ENCODE measurements at places on chromosomes 11 and 22.

GRCh38 chr22:50245214-50246072 lies 620 bp upstream of the TUBGCP6 start:
- DNase-seq: no peak

DNA sequence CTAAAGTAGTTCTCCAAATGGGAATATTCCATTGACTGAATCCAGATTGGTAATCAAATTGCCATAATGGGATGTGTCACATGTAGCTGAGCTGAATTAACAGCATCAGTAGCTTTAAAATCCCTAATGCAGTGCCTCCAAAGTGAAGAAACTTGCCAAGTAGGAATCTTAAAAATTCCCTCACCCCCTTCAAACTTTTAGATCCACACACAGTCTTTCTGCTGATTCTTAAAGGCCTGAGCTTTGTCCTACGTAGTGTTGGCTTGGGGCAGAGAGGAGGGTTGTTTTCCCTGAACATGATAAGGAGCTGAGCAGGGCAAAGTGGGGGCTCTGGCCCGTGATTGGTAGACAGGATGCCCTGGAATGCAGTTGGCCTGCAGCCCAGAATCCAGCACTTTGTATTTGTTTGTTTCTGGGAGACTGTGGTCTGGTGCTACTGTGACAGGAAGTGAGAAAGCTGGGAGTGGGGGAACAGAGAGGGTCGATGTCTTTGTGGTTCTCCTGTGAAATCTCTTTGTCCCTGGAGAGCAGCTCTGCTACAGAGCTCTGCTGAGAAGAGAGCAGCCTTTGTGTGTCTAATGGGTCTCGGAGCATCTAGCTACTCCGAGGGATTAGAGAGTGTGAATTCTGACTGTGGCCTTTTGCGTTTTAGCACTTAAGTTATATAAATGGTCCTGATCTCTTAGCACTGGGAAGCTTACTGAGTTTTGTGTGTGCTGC lies 16.9 kb downstream of the CTNND1 start:
- no peak for DNase-seq

DNA sequence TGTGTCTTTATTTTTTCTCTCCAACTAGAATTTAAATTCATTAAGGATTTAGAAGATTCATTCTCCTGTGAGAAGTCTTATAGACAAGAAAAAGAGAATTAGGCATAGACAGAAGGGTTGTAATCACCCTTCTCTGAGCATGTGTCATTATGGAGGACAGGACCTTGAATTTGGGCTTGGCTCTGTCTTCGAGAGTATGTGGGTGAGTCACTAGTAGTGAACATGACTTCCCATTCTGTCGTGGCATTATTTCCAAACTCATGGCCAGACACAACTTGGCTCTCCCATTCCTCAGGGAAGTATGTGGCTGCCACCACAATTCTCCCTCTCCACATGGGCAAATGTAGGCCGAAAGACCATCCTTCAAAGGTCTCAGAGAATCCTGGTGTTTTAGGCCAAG lies 14.3 kb upstream of the ANKK1 start:
- no peak for DNase-seq

DNA sequence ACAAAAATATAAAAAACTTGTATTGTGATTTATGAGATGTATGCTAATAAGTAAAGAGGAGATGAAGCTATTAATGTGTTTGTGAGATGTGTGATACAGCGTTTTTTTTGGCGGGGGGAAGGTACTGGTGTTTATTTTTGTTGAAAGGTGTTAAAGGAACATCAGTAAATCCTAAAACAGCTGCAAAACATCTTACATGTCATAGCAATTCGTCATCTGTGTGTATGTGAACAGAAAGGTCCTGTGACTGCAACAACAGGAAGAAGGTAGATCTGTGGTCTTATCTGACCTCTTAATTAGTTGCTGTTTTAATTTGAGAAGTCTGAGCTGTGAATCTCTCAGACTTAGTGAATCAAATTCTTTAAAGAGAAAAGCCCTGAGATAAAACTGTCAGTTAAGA lies 1041.1 kb downstream of the JRKL start:
- DNase-seq: no peak

- DNase-seq: no peak
These were observed 31.8 kb downstream of the PRDM11 start for GRCh38 chr11:45178223-45178622.

DNA sequence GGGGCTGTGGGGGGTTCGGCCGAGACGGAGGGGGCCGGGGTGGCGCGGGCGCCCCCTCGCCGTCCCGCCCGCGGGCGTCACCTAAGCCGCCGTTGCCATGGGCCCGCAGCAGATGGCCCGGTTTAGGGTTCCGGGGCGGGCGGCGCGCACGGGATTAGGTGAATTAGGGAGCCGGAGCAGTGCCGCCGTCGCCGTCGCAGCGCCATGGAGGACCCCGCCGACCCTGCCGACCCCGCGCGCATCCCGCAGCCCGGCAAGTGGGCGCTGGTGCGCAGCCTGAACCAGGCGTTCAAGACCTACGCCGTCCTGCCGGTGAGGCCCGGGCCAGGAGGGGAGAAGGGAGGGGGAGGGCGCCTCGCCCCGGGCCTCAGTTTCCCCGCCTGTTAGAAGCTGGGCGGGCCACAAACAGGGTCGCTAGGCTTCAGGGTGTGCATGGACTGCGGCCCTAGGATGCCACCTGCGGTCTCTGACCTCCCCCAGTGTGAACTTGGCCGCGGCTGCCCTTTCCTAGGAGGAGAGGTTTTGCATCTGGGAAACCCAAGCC lies 10.1 kb downstream of the MYO7A start:
- DNase-seq: no peak

GRCh38 chr11:118881228-118881627 lies 2.5 kb upstream of the CXCR5 start:
- DNase-seq: no peak

DNA sequence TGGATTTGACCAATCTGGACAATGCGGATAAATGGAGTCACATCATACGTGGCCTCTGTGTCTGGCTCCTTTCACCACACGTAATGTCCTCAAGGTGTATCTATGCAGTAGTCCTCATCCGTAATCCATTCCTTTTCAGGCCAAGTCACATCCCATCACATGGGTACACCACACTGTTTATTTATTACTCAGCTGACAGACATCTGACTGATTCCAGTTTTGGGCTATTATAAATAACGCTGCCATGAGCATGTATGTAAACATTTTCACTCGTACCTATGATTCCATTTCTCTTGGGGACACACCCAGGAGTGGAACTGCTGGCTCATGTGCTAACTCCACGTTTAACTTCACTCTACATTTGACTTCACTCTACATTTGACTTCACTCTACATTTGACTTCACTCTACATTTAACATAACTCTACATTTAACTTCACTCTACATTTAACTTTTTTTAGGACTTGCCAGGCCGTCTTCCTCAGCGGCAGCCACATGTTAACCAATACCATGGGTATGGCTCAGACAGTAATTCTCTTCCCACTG lies 52.1 kb downstream of the SHANK2 start:
- no peak for DNase-seq

DNA sequence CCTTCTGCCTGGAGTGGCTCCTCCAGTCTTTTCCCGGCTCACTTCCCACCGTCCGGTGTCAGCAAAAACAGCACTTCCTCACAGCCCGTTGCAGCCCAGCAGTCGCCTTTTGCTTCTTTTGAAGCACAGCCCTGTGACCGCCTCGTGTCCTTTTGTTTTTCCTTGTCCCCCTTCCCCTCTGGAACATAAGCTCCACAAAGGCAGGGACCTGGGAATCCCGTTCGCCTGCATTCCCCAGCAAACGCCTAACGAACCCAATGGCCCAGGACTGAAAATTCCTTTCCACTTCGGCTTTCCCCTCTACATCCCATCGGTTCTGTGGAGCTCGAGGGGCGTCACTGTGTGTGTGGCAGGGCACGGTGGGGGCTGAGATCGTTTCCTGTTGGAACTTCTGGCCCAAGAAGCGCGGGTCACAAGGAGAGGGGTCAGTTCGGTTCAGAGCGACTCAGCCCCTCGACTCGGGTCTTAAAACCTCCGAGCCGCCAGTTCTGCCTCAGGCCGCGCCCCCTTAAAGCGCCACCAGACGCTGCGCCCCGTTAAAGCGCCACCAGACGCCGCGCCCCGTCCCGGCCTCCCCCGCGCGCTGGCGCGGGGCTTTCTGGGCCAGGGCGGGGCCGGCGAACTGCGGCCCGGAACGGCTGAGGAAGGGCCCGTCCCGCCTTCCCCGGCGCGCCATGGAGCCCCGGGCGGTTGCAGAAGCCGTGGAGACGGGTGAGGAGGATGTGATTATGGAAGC lies 841 bp downstream of the RIC8A start:
- no peak for DNase-seq

DNA sequence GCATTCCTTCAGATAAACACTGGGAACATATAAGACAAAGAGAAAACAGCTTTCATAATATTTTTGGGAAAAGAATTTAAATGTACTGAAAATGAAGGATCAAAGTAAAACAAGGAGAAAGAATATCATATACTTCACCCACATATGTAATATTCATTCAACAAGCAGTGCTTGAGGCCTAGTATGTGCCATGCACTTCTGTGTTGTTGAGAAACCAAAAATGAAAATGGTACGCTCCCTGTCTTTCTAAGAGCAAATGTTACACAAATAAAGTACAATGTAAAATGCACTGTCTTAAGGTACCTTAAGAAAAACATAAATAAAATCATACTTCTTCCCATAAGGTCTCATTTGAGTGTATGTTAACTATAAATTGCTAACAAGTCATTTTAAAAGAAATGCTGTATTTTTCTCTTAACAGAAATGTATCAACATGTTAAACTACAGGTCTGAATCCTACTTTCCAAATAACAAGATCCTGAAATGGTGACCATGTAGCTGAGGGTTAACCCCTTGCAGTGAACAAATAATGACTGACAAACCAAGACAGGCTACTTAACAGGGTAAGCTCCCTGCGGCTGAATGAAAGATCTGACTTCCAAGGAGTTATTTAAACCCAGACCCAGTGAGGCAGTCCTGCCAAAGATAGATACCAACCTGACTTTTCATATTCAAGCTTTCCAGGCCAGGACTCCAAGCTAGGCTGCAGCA lies 377.6 kb downstream of the DCDC1 start:
- DNase-seq: no peak

DNA sequence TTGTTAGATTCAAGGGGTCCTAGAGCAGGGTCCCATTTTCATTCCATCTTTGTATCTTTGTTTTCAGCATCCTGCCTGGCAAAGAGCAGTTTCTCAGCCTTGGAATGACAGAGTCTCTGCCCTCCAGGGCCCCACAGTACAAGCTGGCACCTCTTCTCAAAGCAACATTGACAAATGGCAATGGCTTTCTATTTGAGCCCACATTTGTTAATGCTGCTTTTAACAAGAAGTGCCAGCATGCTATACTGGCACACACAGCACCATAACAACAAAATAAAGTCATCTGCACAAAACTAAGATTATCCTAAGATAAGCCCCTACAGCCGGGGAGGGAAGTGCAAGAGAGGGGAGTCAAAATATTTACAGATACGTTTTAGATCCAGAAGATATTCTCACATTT lies 309.7 kb upstream of the C11orf87 start:
- no peak for DNase-seq

GRCh38 chr11:134069426-134070341 lies 812 bp downstream of the JAM3 start:
- no peak for DNase-seq

GRCh38 chr11:80241766-80242165 lies 800.9 kb upstream of the TENM4 start:
- no peak for DNase-seq

DNA sequence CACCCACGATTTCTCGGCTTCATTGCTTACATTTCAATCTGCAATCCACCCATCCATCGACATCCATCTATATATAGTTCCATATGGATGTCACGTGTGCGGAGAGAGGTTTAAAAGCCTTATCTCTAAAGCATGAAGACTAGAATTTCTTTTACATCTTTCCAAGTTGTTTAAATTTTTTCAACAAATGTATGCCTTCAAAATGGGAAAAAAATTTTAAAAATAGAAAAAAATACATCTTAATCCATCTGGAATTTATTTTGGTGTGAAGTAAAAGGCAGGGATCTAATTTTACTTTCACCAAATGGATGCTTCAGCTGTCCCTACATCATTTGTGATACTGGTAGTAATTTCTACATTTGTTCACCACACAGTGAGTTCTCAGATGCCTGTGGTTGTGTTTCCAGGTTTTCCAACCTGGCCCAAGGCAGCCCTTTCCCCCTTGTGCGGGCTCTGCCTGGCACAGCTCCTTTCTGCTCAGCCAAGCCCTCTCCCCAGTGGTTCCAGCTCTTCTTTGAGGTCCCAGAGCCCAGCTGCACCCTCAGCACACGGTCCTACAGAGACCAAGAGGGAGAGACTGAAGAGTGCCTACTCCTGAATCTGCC lies 37.6 kb upstream of the KLHL35 start:
- DNase-seq: no peak

DNA sequence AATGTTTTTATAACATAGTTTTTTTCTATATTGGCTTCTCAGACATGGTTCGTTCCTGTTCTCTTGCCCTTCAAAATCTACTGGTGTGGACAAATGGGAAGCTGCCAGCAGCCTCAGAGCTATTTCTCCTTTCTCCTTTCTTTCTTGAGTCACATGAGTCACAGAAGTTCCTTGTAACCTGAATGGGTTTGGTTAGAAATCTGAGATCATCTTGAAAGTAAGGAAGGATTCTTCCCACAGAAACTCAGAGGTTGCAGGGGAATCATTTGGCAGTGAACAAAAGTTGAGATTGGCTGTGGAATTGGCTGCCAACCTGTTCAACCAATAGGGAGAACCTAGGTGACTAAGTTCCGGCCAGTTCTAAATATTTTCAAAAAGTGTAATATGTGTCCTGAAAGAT lies 12.5 kb downstream of the PLET1 start:
- DNase-seq: no peak

GRCh38 chr11:94751786-94752185 lies 16.4 kb upstream of the AMOTL1 start:
- no peak for DNase-seq

GRCh38 chr11:106459135-106459534 lies 381.7 kb downstream of the AASDHPPT start:
- no peak for DNase-seq

DNA sequence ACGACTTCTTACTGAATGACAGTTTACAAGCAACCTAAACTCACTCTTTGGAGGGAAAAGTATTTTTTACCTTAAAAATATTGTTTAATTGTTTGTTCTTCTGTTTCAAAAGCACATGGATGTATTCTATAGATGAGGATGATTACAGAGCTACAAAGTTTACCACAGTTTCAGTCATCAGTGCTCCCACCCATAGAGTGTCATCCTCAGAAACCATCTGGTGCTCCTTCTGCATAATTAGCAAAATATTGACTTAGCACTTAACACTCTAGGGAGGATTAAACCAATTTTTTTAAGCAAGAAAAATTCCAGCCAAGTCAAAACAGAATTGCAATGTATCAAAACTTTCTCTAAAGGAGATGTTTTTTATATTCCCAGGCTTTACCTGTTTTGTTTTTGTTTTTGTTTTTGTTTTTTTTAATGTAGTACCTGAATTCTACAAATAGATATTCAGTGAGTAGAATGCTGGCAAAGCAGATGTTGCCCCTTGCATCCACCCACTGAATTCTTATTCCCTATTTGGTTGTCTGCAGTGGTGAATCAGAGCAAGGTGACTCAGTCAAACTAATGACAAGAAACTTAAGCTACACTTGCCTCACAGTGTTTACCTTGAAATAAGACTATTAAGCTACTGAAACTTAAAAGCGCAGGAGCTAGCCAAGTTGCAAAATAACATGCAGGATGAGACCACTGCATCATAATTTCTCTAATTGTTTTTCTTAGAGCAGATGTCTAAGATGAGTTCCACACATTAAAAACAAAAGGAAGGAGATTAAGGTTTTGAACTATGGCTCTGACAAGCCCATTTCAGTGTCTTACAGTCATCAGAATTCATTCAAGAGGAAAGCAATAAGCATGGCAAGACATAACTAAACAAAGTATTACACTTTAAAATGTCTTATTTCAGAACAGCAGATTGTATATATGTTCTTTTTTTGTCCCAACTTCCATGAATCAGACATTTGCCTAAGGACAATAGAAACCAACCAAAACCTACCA lies 155.1 kb upstream of the SOX6 start:
- no peak for DNase-seq

Data from NCI-H2081 treated with DMSO at 0.1 percent for 48 hours (cell line).